ENCODE measurements at places on chromosomes 11 and 22.

DNA sequence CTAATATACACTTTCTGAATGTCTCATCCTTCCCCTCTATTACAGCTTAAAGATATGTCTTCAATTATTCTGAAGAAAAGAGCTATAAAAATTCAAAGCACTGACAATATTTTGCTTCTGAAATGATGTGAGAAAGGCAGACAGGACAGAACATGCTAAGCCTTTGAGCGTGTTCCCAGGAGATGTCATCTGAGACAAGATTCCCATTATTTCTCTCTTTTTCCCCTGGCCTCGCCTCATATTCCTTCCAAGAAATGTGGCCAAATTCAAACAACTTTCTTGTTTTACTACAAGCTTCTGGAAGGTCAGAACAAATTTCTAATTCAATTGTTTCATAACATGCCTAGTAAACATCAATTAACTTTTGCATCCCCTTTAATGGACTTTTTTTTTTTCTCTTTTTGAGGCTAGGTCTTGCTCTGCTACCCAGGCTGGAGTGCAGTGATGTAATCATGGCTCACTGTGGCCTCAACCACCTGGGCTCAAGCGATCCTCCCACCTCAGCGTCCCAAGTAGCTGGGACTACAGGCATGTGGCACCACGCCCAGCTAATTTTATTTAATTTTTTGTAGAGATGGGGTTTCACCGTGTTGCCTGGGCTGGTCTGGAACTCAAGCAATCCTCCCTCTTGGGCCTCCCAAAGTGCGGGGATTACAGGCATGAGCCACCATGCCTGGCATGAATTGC is 37.1 kb upstream of the NFRKB start:
- no peak for DNase-seq

DNA sequence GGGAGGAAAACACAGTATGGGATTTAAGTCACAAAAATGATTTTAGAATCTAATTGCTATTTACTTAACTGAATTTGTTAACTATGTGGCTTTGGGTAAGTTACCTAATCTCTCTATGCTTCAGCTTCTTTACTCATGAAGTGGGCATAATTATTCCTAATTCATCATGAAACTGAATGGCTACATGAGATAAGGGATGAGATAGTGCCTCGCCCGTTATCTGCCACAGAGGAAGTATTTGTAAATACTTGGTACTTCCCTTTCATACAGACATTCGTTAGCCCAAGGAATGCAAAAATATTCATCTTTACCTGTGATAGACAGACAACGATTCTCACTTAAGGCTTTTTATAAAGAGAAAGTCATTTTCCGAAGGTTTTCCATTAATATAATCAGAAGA is 221.2 kb upstream of the BLID start:
- no peak for DNase-seq

DNA sequence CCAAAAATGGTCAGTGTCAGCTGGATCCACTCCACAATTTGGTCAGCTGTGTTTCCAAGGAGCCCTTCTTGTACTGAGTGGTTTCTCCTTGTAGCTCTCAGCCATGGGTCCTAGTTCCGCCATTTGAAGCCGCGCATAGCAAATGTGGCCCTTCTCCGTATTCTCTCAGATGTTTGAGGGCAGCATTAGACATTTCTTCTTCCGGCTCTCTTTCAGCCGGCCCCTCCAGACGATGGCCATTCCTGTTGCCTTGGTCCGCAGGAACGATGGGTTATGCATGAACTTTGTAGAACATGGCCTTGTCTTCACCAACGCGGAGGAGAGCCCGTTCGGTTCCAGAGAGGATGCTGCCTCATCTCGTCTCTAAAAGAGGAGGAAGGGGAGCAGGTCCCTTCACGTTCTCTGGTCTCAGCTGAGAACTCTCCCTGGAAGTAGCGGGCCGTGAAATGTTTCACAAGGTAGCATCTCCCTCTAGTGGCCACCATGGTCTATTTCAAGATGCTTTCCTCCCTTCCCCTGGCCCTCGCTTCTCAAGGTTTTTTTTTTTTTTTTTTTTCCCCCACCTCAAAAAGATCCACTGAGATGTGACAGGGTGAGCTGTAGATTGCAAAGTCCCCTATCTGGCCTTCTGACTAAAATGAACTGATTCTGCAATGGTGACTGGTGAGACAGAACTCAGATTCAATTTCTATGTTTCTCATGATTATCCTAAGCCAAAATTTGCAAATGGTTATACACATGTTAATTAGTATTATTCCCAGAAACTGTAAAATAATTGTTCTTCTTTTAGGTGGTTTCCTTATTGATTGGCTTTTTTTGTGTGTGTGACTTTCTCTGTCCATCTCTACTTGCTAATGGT is 19.8 kb upstream of the PLET1 start:
- DNase-seq, result peak; percentile 31

DNA sequence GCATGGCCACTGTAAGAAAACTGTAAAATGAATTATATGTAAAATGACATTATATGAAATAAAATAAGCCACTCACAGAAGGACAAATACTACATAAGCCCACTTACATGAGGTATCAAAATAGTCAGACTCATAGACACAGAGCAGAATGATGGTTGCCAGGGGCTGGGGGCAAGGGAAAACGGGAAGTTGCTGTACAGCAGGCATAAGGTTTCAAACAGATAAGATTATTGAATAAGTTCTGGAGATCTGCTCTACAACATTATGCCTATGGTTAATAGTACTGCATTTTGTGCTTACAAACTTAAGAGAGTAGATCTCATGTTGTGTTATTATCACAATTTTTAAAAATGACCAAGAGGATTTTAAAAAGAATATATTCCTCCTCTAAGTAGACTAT is 32.7 kb upstream of the HEPHL1 start:
- DNase-seq, result no peak

- DNase-seq, result no peak
Observed at GRCh38 chr11:67500831-67501715, 4.1 kb downstream of the PITPNM1 start.

DNA sequence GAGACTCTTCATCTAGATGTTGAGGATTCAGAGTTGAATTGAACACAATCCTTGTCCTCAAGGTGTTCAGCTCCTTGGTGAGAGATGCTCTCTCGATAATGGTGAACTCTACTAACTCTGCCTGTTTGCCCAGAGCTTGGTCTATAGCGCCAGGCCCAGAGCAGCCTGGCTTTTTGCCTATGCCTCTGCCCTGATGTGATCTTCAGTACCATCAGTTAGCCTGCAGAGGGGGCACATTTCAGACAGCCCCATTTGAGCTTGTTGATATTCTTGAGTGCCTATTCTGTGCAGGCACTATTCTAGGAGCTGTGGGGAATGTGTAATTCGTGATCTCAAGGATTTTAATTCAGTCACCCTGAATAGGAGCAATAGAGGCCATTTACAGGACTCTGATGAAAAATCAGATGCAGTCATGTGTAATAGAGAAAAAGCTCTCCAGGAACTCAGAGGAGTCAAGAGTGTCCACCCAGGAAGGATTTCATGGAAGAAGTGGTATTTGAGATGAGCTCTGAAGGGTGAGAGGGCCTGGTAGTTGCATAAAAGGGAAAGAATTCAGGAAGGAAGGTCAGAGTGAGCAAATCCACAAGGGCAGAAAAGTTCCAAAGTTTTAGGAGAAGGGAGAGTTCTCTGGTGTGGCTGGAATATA is 19.3 kb downstream of the GTPBP1 start:
- DNase-seq, result no peak

All from stimulated activated CD4-positive, alpha-beta T cell treated with anti-CD3 and anti-CD28 coated beads, Interleukin-15, amount 100 ng/mL, for 1 hour (primary cell).